Type B pancreatic cell (in vitro differentiated cells): ENCODE measurements at places on chromosomes 13 and 19. TPM values are rescaled to one million over a fixed set of nuclear protein-coding genes. Genes with fewer than 3 reads are reported as not detected.

Gene ATP12A
- 19.0 and 23.6 TPM in 2 replicates for total RNA-seq

Gene ZNF382
- total RNA-seq: 9.5 and 17.5 TPM in 2 replicates

Gene SBNO2
- 45.5 and 60.7 TPM in 2 replicates for total RNA-seq

Gene C2CD4C
- total RNA-seq: 6.0 and 7.2 TPM in 2 replicates

Gene AP1M2
- total RNA-seq: 45.2 and 104 TPM in 2 replicates

Gene LHB
- total RNA-seq: not detected in 2 replicates

Gene ZNF468
- total RNA-seq: 32.4 and 45.1 TPM in 2 replicates

Gene EEF1AKMT1
- 6.9 and 11.3 TPM in 2 replicates for total RNA-seq

Gene ZNF442
- 2.4 and 5.1 TPM in 2 replicates for total RNA-seq

Gene INSL3
- not detected in 2 replicates for total RNA-seq

Gene PNMA8B
- 0.17 and 2.4 TPM in 2 replicates for total RNA-seq

Gene DCT
- total RNA-seq: 19.7 TPM in 1 of 2 replicates, not detected in the other

Gene KLK15
- total RNA-seq: 0.26 TPM in 1 of 2 replicates, not detected in the other

Gene FFAR1
- total RNA-seq: 2.1 and 2.7 TPM in 2 replicates

Gene OR7C1
- total RNA-seq: not detected in 2 replicates

Gene FBN3
- 18.0 and 63.7 TPM in 2 replicates for total RNA-seq

Gene SMIM17
- total RNA-seq: 0.43 and 1.1 TPM in 2 replicates

GRCh38 chr13:32455594-32455903 is 27.6 kb upstream of the N4BP2L1 start:
- DNase-seq: no peak

- no peak for DNase-seq
These were observed 4.9 kb downstream of the SMAD9 start for GRCh38 chr13:36915106-36915505.

GRCh38 chr19:30327331-30327730 is 44.9 kb upstream of the ZNF536 start:
- DNase-seq: peak; percentile 8

DNA sequence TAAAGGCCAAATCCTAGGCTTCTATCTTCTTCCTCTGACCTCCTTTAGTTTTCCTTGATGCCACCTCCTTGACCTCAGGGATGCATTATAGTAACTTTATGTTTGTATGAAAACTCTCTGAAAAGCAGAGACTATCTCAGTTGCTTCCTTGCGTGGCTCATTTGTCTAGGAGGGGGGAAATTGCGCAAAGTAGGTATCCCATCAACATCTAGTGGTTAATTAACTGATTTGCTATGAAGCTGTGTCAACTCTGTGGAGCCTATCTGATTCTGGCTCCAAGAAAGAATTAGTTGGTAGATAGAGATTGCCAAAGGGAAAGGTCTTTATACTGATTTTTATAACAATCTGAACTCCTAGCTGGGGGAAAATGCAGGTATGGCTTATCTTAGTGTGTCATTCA is 82.1 kb upstream of the FRY start:
- DNase-seq: no peak

GRCh38 chr13:45109102-45109720 is 11.1 kb upstream of the GTF2F2 start:
- DNase-seq: no peak

GRCh38 chr13:44274771-44275205 is 98.8 kb upstream of the SERP2 start:
- DNase-seq: no peak

DNA sequence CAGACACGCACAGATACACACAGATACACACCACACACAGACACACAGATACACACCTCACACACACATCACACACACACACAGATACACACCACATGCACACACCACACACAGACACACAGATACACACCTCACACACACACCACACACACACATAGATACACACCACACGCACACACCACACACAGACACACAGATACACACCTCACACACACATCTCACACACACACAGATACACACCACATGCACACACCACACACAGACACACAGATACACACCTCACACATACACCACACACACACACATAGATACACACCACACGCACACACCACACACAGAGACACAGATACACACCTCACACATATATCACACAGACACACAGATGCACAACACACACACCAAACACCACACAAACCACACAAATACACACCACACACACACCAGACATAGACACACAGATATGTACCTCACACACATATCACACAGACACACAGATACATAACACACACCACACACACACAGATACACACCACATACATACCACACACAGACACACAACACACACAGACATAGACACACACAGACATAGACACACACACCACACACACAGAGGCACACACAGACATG is 24.2 kb upstream of the SLC7A10 start:
- DNase-seq: no peak

DNA sequence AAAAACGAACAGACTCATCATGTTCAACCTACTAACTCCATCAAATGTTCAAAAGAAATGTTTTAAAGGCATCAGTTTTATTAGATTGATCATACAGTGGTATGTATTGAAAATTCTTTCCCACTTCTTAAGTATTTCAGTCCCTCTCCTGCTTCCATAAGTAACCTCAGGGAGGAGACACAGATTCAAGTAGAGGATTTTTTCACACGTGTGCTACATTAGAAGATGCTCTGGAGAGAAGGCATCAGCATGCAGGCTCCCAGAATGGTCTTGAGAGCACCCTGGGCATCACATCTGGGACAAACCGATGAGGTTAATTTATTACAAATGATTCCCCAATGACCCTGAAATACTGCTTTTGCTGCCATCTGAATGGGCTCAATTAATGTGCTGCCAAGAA is 3.6 kb downstream of the GPR12 start:
- no peak for DNase-seq

DNA sequence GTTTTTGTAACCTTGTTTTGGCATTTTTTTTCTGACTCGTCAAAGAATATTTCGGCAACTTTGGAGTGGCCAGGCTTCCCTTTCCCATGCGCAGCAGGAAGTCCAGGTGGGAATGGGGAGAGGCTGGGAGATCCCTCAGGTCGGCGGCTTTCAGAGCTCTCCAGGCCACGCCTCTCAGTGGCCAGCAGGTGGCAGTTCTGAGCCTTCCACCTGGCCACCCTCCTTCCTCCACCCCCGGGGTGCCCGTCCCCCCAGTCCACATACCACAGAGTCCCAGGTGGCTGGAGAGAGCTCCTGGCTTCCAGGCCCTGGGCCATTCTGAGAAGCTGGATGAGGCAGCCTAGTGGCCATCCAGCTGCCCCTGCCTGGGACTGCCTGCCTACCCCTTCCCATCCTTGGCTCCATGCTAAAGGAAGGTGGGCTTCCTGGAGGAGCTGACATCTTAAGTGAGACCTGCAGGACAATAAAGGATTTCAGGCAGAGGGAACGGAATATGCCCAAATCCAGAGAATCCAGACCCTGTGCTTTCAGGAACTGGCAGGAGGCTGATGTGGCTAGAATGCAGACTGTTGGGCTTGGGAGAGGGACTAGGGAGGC is 46.3 kb downstream of the CCNE1 start:
- no peak for DNase-seq

GRCh38 chr19:43738780-43739211 is 16.0 kb downstream of the SMG9 start:
- DNase-seq: no peak

DNA sequence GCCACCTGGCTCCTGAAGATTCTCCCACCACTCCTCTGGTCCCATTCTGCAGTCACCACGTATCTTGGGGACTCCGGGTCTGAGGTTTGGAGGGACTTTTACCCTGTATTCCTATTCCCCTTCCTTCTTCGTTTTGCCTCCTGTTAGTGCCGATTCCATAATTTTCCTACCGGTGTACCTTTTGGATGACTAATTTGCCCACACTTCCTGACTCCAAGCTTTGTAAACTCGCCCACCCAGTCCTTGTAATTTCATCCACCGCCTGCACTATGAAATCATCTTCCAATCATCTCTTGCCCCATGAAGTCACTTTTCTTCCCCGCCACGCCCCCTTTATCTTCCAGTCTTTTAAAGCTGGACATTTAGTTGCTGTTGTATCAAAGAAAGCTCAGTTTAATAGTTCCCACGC is 572 bp downstream of the UCHL3 start:
- DNase-seq: no peak

DNA sequence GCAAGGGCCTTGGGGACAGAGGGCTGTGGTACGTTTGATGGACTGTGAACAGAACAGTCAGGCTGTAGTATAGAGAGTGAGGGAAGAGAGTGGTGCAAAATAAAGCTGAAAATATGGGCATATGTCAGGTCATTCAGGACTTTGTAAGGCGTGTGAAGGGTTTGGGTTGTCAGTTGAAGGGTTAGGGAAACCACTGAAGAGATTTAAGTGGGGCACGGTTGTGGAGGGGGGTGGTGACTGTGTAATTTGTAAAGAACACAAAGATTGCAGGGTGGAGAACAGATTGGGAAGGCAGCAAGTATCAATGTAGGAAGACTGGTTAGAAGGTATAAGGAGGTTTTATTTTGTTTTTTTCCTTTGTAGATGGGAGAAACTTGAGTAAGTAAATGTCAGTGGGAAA is 349.8 kb downstream of the DLEU7 start:
- no peak for DNase-seq

DNA sequence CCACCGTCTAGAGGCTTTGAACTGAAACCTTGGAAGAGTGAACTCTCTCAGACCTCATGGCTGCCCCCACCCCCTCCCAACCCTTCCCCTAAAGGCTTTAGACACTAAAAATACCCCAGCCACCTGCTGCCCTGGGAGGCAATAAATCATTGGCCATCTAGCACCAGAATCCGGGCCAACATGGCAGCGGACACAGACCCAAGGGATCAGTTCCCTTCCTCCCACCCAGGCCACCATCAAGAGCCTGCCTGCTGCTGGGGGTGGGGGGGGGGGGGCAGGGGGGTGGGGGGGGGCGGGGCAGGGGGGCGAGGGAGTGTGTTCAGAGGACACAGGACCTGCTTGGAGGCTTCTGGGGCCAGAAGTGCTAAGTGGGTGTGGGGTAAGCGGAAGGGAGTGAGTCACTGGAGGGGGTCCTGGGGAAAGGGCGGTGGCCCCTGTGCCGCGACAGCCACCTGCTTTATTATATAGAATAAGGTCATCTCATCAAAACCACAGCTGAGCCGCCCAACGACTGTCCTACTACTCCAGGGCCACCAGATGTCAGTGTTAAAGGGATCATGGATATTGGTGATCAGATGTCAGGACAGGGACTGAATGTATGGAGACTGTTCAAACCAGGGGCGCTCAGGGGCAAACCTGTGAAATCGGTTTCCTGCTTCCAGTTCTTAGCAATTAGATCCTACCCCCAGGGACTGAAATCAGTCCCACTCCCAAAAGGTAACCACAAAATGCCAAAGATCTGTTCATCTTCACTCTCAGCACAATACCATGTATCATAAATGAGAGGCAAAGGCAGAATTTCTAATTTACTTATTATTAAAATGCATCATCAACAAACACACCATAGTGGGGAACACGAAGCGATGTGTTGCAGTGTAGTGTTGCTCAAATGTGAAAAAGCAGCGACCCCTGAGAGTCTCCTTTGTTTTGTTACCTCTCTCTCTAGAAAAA is 24.3 kb downstream of the ARL11 start:
- DNase-seq: no peak

DNA sequence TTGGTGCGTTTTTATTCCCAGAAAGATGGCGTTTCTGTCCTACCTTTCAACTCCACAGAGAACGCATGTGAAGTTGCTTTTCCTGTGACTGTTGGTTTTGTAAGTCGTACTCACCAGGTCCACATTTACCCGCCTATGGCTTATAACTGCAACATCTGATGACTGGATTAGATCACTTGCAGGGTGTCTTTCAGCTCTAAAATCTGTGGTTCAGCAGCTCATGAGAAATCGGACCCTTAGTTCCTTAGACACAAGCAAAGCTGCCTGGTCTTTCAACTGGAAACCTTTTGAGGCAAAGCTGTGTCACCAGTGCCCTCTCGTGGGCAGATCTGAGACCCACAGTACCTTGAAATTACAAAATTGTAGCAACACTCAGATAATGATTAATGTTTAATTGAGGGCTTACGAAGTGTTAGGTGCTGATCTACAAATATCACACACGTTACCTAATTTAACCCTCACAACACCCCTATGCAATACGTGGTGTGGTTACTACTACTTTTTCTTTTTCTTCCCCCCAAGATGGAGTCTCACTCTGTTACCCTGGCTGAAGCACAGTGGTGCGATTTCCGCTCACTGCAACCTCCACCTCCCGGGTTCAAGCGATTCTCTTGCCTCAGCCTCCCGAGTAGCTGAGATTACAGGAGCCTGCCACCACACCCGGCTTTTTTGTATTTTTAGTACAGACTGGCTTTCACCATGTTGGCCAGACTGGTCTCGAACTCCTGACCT is 65.4 kb downstream of the RUBCNL start:
- no peak for DNase-seq

GRCh38 chr19:1065606-1066109 is 1.3 kb upstream of the ARHGAP45 start:
- no peak for DNase-seq

- DNase-seq: no peak
These were observed 184.2 kb downstream of the LACC1 start for GRCh38 chr13:44063881-44064280.

DNA sequence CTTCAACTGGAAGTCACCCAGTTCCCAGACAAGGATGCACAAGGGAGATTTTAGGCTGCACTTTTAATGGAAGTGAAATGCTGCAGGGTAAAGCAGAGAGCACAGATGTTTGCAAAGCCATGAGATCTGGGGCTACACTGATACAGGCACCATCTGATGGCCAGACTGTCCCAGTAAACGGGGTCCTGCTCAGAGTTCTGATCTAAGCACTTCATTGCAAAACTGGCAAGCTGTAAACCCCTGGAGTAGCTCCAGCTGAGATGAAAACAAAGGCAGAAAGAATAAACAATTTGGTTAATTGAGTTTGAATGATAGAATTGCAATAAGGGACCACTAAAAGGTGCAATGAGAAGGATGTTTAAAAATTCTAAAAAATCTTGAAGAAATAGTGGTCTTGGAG is 197.1 kb downstream of the OXGR1 start:
- DNase-seq: no peak
